ENCODE measurements at places on chromosomes 5 and 9.

- DNase-seq = no peak
Observed at GRCh38 chr5:138743484-138743883, 9.7 kb upstream of the CTNNA1 start.

- DNase-seq = no peak
Observed at GRCh38 chr5:60972231-60972630, 27.2 kb downstream of the NDUFAF2 start.

DNA sequence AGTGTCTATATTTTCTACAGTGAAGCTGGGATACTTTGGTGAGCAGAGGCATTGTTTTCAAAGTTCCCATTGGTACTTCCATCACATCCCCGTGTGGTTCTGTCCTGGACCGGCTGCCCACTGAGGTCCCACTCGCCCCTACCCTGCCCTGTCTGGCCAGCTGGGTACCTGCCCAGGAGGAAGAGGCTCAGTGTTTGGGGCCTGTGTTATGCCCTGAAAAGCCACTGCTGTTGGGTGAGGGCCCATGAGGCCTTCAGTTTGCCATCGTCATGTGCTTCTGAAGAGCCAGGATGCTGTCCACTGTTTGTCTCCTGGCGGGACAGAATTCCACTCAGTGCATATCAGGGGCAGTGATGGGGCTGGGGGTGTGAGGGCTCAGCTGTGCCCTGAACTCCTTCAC lies 2.6 kb upstream of the CEP72 start:
- DNase-seq = no peak

- no peak for DNase-seq
Observed at GRCh38 chr5:60229691-60230185, 336.2 kb upstream of the PDE4D start.

- DNase-seq = peak; percentile 13
Observed at GRCh38 chr9:4510546-4511322, 20.5 kb downstream of the SLC1A1 start.

GRCh38 chr5:138943599-138944173 lies 68.6 kb upstream of the LRRTM2 start:
- no peak for DNase-seq

DNA sequence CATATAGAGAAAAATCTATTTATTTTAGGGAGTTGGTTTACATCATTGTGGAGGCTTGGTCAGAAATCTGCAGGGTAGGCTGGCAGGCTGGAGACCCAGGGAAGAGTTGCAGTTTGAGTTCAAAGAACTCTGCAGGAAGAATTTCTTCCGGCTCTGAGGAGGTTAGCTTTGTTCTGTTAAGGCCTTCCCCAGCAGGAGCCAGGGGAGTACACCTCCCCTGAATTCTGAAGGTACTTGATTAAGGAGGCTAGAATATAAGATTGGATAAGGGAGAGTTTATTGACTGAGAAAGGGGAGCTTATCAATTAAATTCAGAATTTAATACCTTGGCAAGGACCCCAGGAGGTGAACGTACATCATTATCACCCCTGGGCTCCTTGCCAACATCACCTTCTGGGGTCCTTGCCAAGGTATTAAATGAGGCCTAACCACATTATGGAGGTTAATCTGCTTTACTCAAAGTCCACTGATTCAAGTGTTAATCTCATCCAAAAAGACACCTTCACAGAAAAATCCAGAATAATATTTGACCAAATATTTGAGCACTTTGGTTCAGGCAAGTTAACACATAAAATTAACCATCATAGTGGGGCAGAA lies 351.7 kb downstream of the CWC27 start:
- DNase-seq = no peak

DNA sequence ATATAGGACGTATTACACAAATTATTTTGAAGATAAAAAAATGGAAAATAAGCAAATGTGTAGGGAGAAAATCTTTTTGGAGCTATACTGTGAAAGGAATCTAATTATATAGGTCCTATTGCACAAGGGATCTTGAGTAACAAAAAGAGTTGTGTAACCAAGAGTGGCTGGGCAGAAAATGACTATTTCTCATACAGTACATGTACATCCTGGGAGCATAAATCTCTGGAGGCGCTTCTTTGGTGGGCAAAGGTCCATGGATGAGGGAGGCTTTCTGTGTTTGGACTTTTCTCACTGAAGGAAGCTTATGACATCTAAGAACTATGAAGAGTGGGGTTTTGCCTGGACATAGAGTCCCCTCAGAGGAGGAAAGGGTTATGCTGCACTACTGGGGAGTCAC lies 29.8 kb downstream of the ANKS6 start:
- no peak for DNase-seq

DNA sequence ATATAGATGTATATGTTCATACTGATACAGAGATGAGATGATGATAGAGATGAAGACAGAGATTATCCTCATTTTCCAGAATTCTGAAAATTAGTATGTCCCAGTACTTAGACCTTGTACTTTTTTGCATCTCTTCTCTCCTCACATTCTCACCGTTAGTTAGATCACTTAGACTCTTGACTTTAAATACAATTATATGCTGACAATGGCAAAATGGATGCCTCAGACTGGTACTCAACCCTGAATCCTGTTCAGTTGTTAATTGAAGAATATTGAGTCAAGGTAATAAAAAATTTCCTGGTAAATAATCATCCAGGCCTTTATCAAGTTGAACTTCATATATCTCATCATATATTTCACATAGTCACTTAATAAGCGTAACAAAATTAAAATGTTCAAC lies 505.4 kb downstream of the EFNA5 start:
- no peak for DNase-seq

GRCh38 chr5:172915514-172915913 lies 43.7 kb upstream of the RPL26L1 start:
- no peak for DNase-seq

DNA sequence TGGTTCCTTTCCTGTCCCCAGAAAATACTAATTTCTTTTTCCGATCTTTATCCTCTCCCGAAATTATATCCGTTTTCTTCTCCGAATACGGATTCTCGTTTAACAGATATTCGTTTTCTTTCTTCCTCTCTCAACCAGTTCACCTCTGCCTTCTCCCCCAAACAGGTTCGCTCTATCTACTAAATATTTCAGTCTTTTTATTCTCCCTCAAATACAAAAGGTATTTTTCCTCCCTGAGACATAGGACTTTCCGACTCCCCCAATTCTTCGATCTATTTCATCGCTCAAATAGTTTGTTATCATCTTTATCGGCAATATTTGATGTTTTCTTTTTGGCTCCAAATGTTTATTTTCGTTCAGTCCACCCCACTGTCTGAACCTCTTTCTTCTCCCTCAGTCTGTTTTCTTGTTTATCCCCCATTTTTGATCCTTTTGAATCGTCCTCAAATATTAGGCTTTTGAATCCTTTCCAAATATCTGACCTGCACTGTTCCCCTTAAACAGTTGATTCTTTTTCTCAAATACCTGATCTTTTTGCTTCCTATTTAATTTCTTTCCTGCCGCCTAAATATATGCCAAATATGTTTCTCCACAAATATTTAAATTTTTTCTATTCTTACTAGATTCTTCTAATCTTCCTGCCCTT lies 4.4 kb downstream of the PITX1 start:
- DNase-seq = no peak

DNA sequence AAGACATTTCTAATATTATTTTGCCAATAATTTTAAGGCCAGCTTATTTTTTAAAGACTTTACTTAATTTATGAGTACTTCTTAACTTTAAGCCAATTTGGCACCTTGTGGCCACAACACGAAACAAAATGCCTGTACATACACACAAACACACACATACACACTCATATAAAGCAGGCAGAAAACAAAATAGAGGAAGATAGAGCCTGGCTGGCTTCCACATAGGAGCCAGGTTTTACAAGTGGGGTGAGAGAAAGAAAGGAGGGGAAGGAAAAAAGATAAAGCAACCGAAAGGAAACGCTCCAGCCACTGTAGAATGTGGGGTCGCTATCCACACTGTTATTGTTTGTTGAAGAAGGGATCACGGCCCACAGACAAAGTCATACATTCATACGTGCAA lies 10.4 kb downstream of the GMCL2 start:
- no peak for DNase-seq

GRCh38 chr5:124093658-124094057 lies 581.7 kb downstream of the CSNK1G3 start:
- no peak for DNase-seq

- DNase-seq = no peak
Observed at GRCh38 chr5:1950708-1951103, 68.0 kb upstream of the IRX4 start.

DNA sequence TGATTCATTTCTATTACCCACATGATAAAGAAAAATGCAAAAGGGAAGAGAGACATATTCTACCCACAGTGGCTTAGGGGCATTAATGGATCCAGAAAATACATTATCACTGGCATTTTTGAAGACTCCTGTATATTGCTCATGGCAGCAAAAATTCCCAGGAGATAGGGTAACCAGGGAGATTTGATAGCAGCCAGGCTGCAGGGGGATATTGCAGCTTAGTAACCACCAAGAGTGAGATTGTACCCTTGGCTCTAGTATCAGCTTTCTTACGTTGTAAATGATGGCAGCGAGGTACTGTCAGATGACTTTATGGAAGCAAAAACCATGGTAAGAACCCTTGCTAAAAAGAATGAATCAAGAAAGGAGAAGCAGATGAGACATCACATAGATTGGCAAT lies 19.8 kb upstream of the ALDH1A1 start:
- no peak for DNase-seq

DNA sequence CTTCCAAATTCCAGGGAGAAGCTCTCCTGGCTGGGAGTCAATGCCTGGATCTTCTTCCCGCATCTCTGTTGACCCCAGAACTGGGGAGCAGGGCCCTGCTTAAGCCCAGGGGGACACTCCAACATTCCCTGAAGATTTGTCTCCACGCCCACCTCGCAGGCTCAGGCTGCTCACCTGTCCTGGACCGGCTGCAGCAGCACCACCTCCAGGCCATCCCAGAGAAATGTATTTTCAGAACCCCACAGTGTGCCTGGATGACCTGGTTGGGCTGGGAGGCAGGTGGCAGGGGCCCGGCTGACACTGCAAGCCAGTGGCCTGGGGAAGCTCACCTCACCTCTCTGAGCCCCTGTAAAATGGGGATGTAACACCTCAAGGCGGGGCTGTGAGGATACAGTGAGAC lies 27.1 kb upstream of the ZBTB43 start:
- DNase-seq = peak; percentile 76

GRCh38 chr9:89885156-89885555 lies 280.3 kb downstream of the GADD45G start:
- DNase-seq = no peak
